Stimulated activated CD4-positive, alpha-beta T cell treated with anti-CD3 and anti-CD28 coated beads, Interleukin-1b, Interleukin-23, amount 100 ng/mL, for 48 hours (primary cell): ENCODE measurements at places on chromosomes 4 and X.

DNA sequence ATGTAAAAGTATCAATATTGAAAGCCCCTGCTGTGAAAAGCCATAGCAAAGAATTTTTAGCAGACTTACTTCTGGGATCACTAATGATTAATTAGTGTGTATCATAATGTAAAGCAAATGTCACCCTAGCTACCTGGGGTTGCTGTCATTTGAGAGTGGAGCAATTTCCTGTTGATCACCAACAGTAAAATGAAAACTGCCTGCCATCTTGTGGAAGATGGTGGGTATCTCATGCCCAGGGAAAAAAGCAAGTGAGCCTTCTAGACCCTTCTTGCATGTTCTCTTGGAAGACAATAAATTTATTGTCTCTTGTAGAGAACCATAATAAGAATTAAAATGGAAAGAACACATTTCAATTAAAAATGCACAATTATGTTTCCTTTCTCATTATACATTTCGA, 360.2 kb downstream of the ZIC3 start:
- no peak for DNase-seq

GRCh38 chr4:88158489-88159228, at the start of gene ABCG2:
Gene ABCG2, minus strand, starts transcription at chr4:88158639. Its CDS starts 18,644 bp downstream, at chr4:88139995.
- DNase-seq = peak; percentile 28

DNA sequence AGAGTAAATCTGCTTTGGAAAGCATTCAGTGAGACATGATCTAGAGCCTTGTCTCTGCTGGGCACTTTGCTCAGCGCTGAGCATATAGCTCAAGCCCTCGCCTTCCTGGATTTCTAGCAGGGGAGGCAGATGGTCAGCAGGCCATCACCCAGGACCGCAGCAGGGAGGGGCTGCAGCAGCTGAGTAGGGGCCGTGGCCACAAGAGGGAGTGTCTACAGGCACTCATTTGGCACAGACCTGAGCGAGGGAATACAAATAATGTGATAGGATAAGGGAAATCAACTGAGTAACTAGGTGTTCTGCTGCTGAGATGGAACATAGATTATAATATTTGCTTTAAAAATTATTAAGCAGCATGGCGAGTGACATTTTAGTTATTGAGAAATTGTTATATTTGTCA, 30.2 kb downstream of the OFD1 start:
- no peak for DNase-seq

- DNase-seq = no peak
These were observed 2.7 kb downstream of the NDP start for GRCh38 chrX:43970528-43970927.

DNA sequence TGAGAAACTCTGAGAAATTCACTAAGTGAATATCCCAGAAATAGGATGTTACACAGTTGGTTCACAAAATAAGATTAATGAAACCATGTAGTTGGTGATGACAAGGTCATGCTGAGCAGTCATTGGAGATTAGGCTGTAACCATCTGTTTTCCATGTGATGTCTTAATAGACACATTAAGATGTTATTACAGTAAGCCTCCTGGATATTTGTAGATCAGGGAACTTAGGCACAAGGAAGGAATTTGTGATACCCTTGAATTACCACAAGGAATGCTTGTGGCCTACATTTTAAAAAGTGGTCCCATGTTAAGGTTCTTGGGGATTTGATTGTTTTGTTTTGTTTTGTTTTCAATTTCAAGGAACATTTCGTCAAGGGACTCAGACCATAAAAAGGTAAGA, 185.6 kb upstream of the BANK1 start:
- no peak for DNase-seq

GRCh38 chr4:112245383-112245782, 13.8 kb downstream of the AP1AR start:
- DNase-seq = no peak

GRCh38 chrX:123736333-123736921, 3.6 kb upstream of the THOC2 start:
- DNase-seq = no peak

- DNase-seq = no peak
These were observed 27.7 kb upstream of the CEP135 start for GRCh38 chr4:55921093-55921492.

- no peak for DNase-seq
These were observed 24.0 kb downstream of the ATXN3L start for GRCh38 chrX:13295841-13296240.

DNA sequence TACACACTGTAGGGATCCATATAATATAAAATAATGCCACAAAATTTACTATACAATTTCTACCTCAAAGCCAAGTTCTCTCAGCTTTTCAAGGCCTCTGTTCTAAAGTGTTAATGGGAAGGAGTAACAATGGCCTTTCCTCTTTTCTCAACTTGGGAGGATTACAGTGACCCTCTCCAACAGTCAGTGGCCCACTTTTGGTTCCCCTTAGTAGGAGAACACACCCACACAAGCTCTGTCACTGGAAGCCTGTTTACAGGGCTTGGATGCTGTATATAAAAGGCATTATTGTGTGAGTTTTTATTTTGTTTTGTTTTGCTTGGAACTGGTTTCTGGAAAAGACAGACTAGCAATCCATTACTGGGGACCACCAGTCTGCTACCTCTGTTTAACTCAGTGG, 1.8 kb downstream of the ARHGEF6 start:
- DNase-seq = no peak

GRCh38 chr4:51868449-51868847, 25.5 kb downstream of the DCUN1D4 start:
- DNase-seq = no peak

DNA sequence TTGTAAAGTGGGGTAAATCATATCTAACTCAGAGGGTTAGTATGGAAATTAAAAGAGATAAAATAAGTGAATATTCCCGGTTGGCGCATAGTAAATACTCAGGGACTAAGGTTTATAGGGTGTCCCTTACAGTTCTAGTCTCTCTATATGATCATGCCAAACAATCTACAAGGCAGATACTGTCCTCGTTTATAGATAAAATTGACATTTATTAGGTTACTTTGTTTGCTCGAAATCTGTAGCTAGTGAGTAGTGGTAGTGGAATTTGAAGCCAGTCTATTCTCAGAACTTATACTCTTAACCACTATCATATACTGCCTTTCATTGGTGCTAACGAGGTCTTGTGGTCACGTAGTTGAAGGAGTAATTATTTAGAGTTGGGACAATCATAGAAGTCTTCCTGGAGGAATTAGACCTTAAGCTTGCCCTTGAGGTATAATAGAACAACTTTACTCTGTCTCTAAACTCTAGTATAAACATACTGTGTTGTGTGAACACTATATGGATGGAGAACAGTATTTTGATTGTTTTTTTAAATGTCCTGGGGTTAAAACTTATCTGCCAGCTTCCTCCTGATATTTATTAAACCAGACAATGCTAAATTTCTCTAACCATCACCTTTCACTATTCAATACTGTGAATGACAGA, 324.0 kb downstream of the STIM2 start:
- no peak for DNase-seq

GRCh38 chrX:48278958-48279357, 23.8 kb downstream of the SSX1 start:
- no peak for DNase-seq

DNA sequence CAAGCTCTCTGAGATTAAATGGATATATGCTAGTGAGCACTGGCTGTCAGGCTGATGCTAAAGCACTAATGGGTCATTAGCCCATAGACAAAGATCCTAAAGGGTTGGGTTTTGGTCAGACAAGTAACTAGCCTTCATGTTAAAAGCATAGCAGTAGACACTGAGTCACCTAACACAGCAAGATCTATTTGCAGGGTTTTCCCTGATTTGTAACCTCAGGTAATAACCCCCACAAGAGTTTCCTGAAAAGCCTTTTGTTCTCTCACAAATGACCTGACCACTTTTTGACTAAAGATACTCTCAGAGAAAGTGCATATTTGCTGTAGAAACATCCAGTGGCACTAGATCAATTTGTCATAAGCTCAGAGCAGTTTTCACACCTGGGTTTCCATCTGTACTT, 251.1 kb upstream of the TEX13A start:
- no peak for DNase-seq

- no peak for DNase-seq
These were observed 1079.6 kb downstream of the ADGRL3 start for GRCh38 chr4:62279689-62280088.

DNA sequence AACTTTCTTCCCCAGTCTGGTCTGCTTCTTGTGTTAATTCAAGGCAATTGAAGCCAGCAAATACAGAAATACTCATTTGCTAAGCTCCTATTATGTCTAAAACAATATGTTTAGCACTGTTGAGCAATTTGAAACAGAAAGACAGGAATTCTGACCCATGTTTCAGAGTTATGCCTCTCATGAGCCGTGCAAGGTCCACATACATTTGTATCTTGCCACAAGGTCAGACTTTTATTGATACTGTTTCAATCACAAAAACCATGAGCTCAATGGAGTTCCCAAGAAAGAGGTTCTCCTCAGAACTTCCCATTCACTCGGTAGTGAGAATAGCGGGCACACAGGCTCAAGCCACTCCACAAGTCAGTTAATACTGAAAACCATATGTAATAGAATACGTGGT, 47.6 kb upstream of the SPRY1 start:
- DNase-seq = no peak

DNA sequence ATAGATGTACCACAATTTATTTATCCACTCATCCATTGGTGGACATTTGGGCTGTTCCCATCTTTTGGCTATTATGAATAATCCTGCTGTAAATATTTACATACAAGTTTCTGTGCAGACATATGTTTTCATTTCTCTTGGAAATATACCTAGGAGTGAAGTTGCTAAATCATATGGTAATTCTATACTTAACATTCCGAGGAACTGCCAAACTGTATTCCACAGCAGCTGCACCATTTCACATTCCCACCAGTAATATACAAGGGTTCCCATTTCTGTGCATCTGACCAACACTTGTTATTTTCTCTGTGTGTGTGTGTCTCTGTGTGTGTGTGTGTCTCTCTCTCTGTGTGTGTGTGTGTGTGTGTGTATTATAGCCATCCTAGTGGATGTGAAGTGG, 15.4 kb upstream of the DOCK11 start:
- DNase-seq = no peak

DNA sequence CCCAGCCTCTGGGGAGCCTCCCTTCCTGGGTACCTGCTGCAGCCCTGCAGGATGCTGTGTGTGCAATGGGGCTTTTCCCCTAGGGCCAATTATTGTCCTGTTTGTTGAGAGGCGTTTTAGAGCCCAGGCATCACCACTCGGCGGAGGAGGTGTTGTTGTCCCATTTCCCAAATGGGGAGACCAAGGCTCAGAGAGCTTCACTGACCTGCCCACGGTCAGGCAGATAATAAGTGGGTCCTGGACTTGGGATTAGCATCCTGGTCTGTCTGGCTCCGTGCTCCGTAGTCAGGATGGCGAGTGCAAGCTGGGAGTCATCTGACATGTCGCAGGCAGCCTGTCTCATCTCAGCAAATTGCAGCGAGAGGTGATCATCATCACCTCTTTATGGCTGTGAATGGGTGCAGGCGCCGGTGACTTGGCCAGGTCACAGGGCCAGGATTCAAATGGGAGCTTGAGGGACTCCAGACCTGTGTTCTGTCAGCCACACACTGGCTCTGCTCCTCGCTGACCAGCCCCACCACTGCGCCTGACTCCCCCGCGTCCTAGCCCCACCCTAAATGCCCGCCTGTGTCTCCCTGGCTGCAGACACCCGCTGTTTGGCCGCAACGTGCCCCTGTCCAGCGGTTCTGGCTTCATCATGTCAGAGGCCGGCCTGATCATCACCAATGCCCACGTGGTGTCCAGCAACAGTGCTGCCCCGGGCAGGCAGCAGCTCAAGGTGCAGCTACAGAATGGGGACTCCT, 16.6 kb downstream of the HTRA3 start:
- DNase-seq = no peak

DNA sequence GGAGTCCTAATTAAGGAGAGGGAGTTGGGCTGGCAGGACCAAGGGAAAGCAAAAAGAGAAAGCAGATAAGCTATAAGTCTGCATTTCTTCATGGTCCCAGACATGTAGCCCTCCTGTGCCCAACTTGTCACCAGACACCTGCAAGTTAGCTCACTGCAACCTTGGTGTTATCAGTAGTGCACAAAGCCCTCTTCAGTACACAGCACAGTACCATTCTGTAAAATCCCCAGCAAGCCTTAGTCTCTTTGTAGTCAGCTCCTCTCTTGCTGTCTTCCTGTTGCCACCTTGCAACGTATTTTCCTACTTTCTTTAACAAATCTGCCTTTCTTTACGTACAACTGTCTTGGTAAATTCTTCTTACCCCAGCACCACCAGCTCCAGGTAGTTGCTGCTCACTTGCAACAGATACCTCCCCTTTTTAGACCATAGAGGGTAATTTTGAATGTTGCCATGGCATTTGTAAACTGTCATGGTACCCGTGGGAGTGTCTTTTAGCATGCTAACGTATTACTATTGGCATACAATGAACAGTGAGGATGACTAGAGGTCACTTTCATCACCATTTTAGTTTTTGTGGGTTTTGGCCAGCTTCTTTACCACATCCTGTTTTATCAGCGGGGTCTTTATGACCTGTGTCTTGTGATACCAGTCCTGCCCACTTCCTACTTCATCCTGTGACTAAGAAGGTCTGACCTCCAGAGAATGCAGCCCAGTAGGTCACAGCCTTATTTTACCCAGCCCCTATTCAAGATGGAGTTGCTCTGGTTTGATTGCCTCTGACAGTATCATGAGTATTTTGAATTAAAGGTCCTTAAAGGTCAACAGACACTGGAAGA, 28.3 kb upstream of the AP1S2 start:
- no peak for DNase-seq

GRCh38 chr4:112473985-112474384, 42.0 kb downstream of the NEUROG2 start:
- DNase-seq = no peak

DNA sequence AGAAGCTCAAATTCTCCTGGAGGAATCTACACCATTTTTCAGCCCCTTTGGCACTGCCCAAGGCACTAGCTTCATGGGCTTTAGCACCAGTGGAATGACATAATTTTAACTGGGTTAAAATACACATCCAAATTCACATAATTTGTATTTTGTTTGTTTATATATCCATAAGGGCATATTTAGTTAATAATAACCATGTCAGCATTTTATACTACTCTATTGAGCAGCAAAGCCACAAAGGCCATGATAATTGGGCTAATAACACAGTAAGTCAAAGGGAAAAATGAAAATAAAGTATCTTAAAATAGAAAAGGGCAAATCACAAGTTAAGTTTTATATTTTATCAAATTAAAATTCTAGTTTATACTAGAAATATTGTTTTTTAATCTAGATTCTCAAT, 262.7 kb upstream of the TACR3 start:
- no peak for DNase-seq

GRCh38 chr4:102616636-102617035, 115.5 kb downstream of the NFKB1 start:
- DNase-seq = peak; percentile 35

DNA sequence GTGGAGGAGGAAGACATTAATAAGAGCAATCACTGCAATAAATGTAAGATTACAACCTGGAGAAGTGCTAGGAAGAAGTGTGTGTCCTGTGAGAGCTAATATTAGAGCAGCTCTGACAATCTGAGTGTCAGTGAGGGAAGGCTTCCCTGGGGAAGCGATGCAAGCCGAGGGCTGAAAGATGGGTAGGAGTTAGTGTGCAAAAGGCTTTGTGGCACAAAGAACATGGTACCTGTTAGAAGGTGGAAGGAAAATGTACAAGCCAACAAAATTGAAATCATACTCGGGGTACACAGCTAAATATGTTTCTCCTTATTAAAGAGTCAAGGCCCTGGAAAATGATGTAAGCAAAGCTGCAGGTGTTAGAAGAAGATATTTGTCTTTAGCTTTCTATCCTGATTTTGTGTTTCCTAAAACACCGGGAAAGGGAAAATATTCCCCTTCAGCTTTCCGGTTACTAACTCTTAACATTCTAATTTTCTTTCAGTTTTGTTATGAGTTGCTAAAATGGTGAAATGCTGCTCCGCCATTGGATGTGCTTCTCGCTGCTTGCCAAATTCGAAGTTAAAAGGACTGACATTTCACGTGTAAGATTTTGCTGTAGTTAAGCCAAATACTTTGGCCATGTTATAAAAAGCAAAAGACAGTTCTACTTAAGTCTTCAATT, 808 bp downstream of the THAP6 start:
- DNase-seq = no peak
